Amniotic stem cell (primary cell): ENCODE measurements at places on chromosomes 3 and 15.

DNA sequence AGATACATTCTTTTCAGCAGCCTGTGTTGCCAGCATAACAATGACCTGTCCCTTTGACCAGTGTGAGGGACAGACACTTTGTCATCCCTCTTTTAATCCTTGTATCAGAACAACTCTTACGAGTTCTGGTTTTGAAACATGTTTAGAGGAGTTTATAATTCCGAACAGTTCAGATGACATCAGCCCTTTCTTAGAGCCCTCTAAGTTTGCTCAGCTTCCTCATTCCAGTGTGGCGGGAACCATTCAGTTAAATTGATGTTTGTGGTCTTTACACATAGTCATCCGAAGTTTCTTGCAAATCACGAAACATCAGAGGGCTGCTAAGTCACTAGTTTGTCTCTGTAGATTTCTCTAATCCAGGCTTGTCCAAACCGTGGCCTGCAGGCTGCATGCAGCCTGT, 102.5 kb downstream of the AKAP13 start:
- DNase-seq: peak; percentile 33

DNA sequence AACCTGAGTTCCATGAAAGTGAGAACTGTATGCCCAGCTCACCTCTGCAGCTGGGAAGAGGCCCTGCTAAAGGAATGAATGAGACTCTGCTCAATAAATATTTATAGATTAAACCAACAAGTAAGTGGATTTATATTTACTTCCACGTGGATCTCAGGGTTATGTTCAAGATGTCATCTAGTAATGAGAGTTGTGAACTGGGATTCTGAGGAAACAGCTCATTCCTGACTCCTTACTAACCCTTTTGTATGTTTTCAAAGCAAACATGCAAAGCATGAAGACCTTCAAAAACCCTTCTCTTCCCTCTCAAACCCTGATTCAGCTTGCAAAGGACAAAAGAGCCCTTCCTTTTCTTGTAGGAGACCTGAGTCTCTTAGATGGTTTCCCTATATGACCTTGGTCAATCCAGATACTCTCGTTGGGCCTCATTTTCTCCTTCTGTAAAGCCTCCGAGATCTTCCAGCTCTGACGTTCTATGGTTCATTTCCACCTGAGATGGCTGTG, 53.4 kb downstream of the LSM3 start:
- DNase-seq: no peak

DNA sequence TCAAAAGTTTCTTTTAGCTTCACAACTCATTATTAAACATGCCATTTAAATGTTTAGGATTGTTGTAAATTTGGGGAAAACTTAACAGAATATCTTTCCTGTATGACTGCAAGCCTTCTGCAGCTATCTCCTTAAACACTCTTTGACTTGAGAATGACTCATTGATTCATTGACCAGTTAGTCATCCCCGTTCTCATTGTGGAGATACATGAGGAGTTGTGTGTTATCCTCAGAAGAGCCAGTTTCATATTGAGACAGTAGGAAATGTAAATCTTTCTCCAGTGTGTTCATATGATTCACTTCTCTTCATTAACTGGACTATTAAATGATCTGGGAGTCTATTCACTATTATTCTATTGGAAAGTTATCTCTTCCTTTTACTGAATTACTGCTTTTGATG, 83.0 kb downstream of the CRYGS start:
- no peak for DNase-seq

DNA sequence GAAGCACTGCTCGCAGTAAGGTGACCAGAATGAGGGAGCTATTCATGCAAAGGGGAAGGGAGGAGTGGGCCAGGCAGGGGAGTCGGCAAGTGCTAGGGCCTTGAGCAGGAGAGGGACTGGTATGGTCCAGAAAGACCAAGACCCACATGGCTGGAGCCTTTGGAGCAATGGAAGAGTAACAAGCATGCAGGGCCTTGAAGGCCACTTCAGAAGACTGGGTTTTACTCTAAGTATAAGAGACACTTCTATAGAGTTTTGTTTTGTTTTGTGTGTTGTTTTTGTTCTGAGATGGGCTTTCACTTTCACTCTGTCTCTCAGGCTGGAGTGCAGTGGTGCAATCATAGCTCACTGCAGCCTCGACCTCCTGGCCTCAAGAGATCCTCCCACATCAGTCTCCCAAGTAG, 42.0 kb downstream of the BFSP2 start:
- DNase-seq: no peak

- no peak for DNase-seq
These were observed 23.8 kb downstream of the SLC6A20 start for GRCh38 chr3:45772341-45773035.

GRCh38 chr15:67746450-67746849, 78.9 kb upstream of the SKOR1 start:
- DNase-seq: no peak

GRCh38 chr3:170002879-170003278, 34.9 kb upstream of the GPR160 start:
- no peak for DNase-seq

DNA sequence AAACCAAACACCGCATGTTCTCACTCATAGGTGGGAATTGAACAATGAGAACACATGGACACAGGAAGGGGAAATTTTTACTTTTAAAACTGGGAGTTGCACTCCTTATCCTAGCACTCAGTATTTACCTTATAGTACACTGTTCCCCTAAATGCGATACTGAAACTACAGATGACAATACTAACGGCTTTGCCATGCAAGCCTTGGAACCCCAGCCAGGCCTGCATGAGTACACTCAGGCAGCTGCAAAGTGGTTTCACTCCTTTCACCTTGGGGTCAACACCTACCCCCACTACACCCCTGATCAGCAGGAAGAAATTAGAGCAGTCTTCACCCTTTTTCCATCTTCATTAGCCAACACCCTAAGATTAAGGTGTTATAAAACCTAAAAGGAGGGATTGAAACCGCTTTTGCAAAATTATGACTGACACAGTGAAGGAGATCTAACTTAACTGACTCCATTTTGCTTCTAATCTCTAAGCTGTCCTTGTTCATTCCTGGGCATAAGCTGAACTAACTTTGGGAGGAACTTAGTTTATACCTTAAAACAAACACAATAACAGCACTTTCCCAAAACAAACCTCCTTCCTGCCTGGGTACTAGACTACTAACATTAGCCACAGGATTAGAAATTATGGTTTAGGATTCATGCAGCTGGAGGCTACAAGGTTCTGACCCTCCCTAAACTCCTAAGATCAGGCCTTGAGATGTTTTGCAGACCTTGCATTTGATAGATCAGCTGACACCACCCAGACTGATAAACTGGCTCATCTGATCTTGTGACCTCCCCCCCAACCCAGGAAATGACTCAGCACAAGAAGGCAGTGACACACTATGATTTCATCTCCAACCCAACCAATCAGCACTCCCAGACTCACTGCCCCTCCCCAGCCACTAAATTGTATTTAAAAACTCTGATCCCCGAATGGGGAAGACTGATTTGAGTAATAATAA, 452.1 kb upstream of the PPP2R3A start:
- DNase-seq: no peak

DNA sequence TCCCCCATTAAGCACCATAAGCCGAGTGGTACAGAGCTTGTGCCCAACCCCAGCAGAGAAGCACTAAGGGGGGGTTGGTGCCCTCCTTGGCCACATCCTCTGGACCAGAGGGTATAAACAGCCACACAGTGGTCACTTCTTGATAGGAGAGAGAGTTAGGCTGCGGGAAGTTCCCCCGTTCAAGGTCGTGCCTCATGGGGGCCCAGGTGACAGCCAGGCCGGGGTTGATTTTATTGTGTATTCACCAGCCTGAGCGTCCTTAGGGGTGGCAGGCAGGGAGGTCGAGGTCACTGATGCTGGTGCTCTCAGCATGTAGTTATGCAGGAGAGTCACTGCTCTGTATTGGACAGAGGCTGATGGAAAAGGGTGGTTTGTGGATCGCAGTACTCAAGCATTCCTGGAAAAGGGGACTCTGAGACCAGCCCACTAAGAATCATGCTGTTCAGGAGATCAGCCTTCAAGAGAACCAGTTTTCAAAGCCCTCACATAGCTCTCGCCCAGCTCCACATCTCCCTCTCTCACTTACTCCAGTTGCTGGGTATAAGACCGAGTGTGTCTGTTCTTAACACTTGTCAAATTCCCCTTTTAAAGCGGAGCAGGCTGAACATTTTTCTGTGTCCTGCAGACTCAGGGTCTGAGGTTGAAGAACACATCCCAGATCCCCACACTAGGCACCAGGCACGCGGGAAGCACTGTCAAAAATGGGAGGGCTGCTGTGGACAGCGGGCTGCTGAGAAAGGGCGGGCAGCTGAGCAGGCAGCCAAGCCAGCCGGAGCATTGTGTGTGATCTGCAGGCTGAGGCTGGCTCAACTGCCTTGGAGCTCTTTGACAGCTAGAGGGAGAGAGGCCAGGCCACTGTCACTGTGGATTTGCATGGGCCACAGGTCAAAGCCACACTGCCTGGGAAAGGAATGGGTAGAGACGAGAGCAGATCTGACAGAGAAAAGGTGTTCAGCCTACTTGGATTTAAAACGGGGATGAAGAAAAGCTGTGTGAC, 279.3 kb upstream of the LRRFIP2 start:
- DNase-seq: no peak

GRCh38 chr15:55403531-55403930, 4.6 kb downstream of the CCPG1 start:
- no peak for DNase-seq

DNA sequence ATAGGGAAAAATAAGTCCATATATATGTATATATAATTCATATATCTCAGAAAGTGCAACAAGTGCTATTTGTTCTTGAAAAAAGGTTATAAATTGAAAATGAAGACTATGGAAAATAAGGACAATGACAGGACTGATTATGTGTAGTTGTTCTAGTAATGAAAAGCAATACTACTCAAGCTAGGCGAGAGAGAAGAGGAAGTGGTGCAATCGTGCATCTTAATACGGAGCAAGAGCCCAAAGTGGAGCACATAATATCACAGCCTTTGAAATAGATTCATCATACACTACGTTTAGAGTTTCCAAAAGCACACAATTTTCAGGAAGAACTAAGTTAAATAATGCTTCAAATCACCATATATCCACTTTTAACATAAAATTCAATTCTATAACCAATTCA, 87.9 kb downstream of the ULK4 start:
- no peak for DNase-seq

DNA sequence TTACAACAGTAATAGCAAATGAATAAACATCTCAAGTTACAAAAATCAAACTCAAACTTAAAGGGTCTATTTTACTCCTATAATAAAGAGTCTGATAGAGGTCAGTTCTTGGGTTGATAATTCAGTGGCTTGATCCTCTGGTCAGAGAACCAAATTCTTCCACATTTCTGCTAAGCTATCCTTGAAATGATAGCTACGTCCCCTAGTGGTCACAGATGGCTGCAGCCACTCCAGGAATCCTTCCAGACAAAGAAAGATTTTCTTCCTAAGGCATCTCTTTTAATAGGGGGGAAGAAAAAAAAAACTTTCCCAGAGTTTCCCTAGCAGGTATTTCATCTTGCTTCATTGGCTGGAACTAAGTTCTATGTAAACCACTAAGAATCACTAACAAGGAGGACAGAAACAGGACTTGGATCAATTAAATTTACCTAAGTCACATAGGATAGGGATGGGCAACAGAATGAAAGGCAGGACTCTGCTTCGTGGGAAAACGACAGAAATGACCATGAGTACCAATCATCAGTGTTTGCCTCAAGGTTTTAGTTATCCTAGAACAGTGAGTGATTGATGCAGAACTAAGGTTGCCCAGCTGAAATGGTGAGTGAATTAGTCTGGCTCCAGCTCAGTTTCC, 160.7 kb downstream of the STAC start:
- DNase-seq: peak; percentile 19

DNA sequence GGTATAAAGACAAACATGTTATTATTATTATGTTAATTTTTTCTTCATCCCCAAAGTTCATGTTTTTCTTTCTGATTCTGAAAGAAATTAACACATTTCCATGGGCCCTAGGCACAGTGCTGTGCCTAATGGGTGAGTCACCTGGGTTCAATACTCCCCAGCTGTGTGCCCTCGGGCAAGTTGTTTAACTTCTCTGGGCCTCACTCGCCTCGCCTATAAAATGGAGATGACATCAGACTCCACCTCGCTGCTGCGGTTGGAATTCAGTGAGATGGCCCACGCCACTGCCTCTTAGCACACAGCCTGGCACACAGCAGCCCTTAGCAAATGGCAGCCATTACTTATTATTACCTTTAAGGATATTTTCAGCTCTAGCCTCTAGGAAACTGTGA, 22.6 kb downstream of the DNASE1L3 start:
- DNase-seq: no peak

GRCh38 chr3:163328680-163329079, 1749.6 kb downstream of the SI start:
- no peak for DNase-seq

DNA sequence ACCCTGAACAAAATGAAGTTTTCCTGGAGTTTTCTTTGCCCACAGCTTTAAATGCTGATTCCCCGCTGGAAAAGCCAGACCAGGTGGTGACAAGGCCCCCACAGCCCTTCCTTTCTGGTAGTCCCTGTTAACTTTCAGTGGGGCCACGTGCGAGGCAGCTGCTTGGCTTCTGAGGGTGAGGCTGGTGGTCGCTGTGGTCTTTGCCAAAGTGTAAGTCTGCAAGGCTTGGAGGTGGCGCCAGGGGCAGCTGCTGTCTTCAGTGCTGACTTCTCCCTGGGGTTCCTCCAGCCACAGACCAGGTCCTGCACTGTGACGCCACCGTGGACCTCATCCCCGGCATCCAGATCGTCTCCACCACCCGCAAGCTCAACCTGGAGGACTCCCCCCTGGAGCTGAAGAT, 54.1 kb upstream of the TAMM41 start:
- DNase-seq: no peak

GRCh38 chr3:16842272-16843270, 42.2 kb upstream of the PLCL2 start:
- DNase-seq: no peak

GRCh38 chr3:10667901-10668476, 148.0 kb upstream of the SLC6A11 start:
- DNase-seq: no peak

GRCh38 chr3:138936741-138937689, 9.9 kb downstream of the FOXL2 start:
- DNase-seq: no peak

DNA sequence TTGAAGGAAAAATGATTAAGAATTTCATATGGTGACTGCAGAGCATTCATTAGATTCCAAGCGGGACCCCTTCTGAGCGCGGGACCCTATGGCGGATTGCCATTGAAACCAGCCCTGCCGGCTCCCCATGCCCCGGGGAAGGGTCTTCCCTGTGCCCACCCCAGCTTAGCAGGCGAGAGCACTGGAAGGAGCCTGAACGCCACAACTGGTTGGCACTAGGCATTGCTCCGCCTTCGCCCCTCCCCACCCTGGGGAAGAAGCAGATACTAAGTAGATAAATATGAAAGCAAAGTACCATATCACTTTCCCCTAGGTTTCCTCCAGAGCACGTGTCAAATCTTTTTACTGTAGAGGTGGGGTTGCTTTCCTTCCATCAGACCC, 70.7 kb downstream of the CYP19A1 start:
- DNase-seq: no peak
